T-helper 1 cell treated with Interleukin-12 subunit alpha and Interleukin-12 subunit beta and Interleukin-4 antibody, amounts not matched to agents 30 ng/mL and 1 ng/mL, for 36 hours (primary cell): ENCODE measurements at places on chromosomes 13 and 19. TPM values are rescaled to one million over a fixed set of nuclear protein-coding genes. Genes with fewer than 3 reads are reported as not detected.

PGLYRP2 gene
- 0.25 and 0.34 TPM in 2 replicates for total RNA-seq

C5AR1 gene
- total RNA-seq: 1.3 and 2.2 TPM in 2 replicates

KIR2DL3 gene
- 0.34 TPM in 1 of 2 replicates, not detected in the other for total RNA-seq

GPR18 gene
- total RNA-seq: 10.6 and 11.4 TPM in 2 replicates

RNF17 gene
- total RNA-seq: not detected in 2 replicates

FLT1 gene
- total RNA-seq: 3.4 and 3.9 TPM in 2 replicates
